Kasumi-1 (cell line): ENCODE measurements at places on chromosomes 1 and 21.
A peak's percentile ranks its signal among the peaks of the same experiment; 100 is the strongest.

- DNase-seq = peak; percentile 19
Observed at GRCh38 chr1:92544756-92545165, 58.0 kb upstream of the GFI1 start.

GRCh38 chr1:199029855-199030254 lies 391.0 kb downstream of the PTPRC start:
- DNase-seq = no peak

GRCh38 chr1:154628121-154628405 lies 20.1 kb upstream of the ADAR start:
- peak; percentile 51 for DNase-seq

GRCh38 chr1:180884588-180885300 lies 28.0 kb upstream of the KIAA1614 start:
- DNase-seq = no peak

DNA sequence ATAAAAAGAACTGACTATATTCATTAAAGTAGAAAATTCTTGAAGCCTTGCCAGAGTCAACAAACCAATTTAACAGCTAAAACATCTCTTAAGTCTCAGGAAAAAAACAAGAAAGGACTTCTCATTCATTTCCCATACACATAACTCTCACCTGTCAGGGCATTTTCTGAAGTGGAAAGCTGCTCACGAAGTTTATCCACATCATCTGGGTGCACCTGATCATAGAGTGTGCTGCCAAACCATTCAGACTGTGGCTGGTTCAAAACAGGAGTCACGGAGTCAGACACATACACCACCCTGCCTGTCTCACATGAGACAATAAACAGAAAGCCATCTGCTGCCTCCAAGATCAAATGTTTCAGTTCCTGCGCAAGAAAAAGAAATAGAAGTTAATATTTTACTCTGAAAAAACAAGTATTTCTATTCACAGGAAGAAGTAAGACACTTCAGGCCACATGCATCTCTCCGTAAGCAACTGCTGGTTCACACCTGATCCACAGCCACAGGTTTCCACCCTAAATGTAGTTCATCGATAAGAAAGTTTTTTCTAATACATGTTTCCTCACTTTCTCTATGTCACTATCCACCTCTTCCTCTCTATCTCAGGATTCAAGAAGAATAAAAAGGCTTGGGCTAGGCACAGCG lies 28.2 kb upstream of the CTSK start:
- DNase-seq = no peak

DNA sequence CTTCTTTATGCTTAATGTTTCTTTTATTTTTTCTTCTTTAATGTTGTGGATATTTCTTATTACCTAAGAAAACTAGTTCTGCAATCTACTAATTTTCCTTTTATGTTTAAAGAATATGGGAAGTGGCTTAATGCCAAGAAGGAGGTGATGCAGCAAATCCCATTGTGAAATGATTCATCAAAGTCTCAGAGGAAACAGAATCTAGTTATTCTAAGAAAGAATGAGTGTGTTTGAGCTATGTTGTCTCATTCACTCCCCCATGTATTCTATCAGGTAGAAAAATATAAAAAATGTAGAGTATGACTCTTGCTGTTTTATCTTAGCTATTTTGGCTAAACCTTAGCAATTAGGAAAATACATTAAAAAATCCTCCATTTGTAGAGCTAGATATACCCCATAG lies 659.9 kb upstream of the RGS18 start:
- DNase-seq = peak; percentile 7

- peak; percentile 11 for DNase-seq
Observed at GRCh38 chr1:65792669-65793358, at the start of gene PDE4B. PDE4B (plus strand) TSS chr1:65792895.

DNA sequence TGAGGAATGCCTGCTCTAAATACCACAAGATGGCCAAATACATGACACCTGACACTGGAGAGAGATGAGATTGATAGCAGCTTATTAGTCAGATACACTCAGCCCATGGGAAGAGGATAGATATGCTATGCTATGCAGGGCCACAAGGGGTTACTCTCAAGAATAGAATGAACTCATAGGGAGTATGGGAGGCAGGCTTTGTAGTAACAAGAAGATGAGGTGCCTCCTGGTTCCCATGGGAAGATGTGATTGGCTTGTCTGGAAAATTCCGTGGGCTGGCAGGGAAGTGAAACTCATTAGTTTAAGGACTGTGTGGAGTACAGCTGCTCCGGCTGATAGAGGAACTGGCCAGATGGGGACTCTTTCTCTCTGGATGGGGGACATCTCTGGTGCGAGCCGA lies 16.5 kb downstream of the CCDC30 start:
- peak; percentile 24 for DNase-seq

GRCh38 chr1:86938450-86938849 lies 24.0 kb downstream of the HS2ST1 start:
- DNase-seq = no peak

DNA sequence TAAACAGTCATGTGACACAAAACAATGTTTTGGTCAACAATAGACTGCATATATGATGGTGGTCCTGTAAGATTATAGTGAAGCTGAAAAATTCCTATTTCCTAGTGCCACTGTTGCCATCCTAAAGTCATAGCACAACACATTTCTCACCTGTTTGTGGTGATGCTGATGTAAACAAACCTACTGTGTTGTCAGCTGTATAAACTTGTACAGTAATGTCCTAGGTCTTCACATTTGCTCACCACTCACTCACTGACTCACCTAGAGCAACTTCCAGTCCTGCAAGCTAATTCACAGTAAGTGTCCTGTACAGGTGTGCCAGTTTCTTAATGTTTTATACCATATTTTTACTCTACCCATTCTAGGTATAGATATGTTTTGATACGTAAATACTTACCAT lies 326.1 kb upstream of the USP24 start:
- DNase-seq = no peak

DNA sequence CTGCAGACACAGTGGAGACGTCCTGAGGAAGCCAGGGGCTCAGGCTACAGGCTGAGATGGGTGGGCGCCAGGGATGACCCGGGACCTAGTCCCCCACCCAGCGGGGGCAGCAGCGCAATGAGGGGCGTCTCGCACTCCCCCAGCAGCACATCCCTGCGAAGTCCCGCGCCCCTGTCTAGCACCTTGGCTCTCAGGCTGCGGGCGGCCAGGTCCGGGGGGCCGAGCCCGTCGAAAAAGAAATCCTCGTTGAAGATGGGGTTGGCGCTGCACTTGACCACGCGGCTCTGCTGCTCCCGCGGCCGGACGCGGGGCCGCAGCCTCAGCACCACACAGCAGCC lies 1.8 kb downstream of the C2CD4D start:
- no peak for DNase-seq

GRCh38 chr1:168565825-168566224 lies 10.6 kb upstream of the XCL1 start:
- DNase-seq = no peak

- no peak for DNase-seq
Observed at GRCh38 chr1:18142471-18142870, 34.9 kb downstream of the IGSF21 start.

GRCh38 chr1:14741082-14741481 lies 142.6 kb downstream of the KAZN start:
- no peak for DNase-seq

- no peak for DNase-seq
Observed at GRCh38 chr1:150582371-150582770, 3.0 kb upstream of the MCL1 start.

DNA sequence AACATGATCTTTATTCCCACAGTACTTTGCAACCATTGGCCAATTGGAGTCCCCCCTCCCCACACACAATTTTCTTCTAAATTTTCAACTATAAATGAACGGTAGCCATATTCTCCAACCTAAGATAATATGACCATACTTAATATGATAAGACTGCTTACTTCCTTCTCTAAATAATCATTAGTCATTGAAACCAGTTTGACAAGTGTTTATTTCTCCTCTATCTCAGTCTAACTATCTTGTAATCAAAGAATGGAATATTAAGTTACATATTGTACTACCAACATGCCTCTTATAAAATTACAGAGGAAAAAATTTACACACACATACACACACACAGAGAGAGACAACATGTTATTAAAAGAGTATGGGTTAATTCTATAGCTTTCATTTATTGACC lies 567.4 kb upstream of the TMPRSS15 start:
- DNase-seq = no peak

DNA sequence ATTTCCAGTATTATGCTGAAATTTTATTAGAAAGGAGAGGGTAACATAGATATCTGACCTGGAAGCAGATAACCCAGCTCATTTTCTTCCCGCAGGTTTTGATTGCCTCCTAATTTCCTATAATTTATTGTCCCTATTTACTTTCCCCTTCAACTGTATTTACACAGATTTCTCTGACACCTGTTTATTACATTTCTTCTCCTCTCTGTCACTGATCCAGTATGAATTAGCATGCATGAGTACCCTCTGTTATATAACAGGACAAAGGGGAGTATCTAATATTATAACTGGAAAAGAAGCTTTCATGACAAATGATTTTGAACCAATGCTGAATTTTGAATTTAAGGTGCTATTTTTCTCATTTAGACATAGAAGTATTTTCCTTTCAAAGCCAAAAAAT lies 37.4 kb downstream of the DENND1B start:
- DNase-seq = no peak

DNA sequence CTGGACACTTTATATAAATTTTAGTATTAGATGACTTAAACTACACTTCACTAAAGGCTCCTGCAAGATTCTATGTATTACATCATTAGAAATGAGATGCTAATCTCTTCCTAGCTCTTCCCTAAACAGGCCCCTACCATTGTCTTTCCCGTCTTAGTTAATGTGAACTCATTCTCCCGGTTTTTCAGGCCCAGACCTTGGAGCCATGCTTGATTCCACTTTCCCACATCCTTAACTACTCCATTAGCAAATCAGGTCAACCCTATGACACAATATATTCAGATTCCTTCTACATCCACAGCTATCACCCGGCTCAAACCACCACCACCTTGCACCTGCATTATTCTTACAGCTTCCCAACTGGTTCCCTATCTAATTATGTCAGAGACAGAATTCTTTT lies 73.3 kb downstream of the NVL start:
- no peak for DNase-seq

- DNase-seq = no peak
Observed at GRCh38 chr1:106063510-106063909, 993.0 kb upstream of the PRMT6 start.

- DNase-seq = no peak
Observed at GRCh38 chr1:206886831-206887230, 10.4 kb upstream of the IL24 start.

DNA sequence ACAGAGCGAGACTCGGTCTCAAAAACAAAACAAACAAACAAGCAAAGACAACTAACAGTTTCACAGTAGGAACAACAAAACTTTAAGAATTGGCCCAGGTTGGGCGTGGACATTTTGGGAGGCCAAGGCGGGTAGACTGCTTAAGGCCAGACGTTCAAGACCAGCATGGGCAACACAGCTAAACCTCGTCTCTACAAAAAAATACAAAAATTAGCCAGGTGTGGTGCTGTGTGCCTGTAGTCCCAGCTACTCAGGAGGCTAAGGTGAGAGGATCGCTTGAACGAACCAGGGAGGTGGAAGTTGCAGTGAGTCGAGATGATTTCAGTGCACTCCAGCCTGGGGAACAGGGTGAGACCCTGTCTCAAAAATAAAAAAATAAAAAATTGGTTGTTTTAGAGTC lies 13.5 kb downstream of the GTF2B start:
- no peak for DNase-seq

GRCh38 chr1:94974824-94975223 lies 47.9 kb upstream of the CNN3 start:
- DNase-seq = no peak

GRCh38 chr1:66240491-66241484 lies 293.2 kb upstream of the SGIP1 start:
- no peak for DNase-seq

- no peak for DNase-seq
Observed at GRCh38 chr1:21594501-21594900, 74.7 kb downstream of the RAP1GAP start.

DNA sequence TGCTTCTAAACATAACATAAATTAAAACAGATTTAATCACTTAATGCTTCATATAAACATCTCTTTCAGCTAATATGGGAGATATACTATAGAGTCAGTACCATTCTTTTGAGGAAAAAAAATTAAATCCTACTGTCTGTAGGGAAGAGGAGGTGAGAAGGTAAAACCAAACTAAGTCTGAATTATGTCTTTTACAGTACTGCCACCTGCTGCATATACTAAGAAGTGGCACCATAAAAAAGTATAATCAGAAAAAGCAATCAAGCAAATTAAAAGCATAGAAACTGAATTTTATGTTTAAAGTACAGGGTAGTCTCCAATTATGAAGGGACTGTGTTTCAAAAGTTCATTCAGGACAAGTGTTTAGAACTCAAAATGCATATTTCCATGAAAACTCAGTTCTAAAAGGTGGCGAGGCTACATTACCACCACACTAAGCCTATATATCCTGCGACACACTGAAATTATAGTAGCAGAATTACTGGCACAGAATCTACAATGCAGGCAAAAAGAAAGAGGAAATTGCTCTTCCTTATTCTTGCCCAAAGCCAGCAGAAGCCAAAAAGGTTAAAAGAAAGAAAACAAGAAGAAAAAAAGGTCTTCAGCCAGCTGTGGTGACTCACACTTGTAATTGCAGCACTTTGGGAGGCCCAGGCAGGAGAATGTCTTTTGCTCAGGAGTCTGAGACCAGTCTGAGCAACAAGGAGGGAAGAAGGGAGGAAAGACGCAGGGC lies 9.0 kb downstream of the NSL1 start:
- peak; percentile 58 for DNase-seq

- DNase-seq = no peak
Observed at GRCh38 chr21:38660333-38661196, 145.2 kb upstream of the ETS2 start.

DNA sequence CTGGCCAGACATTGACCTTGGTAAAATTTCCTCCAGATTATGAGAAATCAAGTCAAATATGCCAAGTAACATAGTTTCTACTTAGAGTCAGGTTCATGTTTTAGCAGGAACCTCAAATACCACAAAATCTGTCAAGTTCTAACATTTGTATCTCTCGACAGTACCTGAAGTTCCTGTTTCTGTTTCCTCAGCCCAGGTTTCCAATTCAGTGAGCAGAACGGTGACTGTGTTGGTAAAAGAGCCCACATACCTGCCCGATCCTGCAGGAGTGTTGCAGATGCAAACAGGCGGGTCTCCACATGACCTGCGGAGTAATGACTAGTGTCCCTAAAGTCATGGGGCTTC lies 57.9 kb upstream of the LGALS8 start:
- no peak for DNase-seq

DNA sequence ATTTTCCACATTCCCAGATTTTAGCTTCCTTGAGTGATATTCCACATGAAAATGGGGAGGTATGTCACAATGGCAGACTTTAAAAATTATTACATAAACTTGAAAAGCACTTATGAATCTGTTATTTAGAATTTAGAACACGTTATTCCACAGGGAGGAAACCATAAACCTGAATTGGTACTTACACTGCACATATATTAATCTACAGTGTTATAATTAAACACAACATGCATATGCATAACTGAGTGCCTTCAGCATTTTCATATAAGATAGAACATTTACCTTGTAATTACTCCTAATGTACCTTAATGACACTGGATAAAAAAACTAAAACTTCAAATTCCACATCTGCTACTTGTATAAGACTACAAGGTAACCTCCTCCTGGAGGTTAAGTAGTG lies 9.8 kb downstream of the ARHGAP29 start:
- DNase-seq = no peak
